ENCODE measurements at places on chromosomes 12 and 14. TPM values are rescaled to one million over a fixed set of nuclear protein-coding genes. Genes with fewer than 3 reads are reported as not detected.

- peak; percentile 39 for DNase-seq
Measured at GRCh38 chr12:110199339-110200123, 75.4 kb downstream of the IFT81 start.

IAPP gene
- total RNA-seq = not detected

RNF212B gene
- total RNA-seq = not detected

DNA sequence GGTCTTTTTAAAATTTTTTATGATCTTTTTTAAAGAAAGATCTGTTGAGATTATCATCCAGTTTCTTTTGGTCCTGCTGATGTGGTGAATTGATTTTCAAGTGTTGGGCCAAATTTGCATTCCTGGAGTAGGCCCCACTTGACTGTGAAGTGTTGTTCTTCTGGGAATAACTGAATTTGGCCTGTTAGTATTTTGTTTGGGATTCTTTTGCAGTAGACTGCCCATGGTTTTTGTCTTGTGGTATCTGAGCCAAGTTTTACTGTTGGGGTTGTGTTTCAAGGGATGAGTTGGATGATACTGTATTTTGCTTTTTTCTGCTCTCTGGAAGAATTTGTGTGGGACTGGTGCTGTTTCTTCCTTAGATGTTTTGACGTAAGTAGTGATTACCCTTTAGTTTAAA is 4.0 kb upstream of the SYCP3 start:
- no peak for DNase-seq

DNA sequence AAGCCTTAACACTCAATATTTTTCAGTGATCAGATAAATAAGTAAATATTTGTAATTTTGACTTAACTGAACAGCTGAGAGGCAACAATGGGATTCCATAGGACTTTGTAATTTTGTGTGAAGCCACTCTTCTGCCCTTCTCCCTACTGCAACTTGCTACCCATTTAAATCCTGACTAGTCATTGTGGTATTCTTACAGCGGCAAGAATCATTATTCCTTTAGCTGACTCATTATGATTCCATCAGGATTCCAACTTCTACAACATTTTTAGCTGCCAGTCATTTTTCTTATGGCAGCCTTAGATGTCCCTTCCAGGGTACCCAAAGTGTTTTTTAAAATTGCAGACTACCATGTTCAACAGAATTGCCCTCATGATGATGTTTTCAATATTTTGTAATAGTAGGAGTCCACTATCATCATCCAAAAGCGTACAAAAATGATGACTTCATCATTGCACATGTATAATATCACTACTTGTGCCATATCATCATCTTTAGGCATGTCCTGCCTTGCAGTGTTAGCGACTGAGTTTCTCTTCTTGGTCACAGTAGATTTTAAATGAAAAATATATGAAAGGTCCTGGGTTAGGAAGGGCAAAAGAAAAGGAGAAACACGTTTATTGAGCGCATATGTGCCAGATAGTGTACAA is 5.1 kb upstream of the MAGOHB start:
- peak; percentile 86 for DNase-seq

GRCh38 chr14:89166633-89167032 is 250.4 kb downstream of the FOXN3 start:
- no peak for DNase-seq

DNA sequence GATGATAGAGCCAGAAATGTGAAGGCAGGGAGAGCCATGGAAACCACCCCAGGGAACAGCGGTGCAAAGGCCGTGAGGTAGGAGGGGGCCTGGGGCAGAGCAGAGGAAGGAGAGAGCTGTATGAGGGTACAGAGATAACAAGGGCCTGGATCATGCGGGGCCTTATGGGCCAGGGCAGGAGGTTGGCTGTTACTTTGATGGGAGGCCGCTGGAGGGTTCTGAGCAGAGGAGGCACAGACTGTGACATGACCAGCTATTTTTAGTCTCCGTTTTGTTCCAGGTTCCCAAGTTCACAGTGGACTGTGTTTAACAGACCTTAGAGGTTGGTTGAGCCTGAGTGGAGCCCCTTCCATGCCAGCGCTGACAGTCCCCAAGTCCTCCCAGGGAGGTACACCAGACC is 118.6 kb downstream of the GCH1 start:
- peak; percentile 39 for DNase-seq

- DNase-seq = no peak
Measured at GRCh38 chr14:21989090-21989489, 315.5 kb upstream of the OR4E1 start.

GRCh38 chr12:114302117-114302516 is 103.8 kb downstream of the TBX5 start:
- no peak for DNase-seq

- peak; percentile 70 for DNase-seq
Measured at GRCh38 chr12:2783936-2784600, 10.7 kb upstream of the FKBP4 start.

GAPDH gene
- 7,261 TPM for total RNA-seq

KRT73 gene
- not detected for total RNA-seq

GRCh38 chr12:129083121-129083840 is 230.0 kb downstream of the GLT1D1 start:
- DNase-seq = no peak

GRCh38 chr12:54053751-54054741 is at the start of gene HOXC4:
TSS of gene HOXC4 (plus strand) at chr12:54053835. CDS start at chr12:54053923, 88 bp downstream.
- peak; percentile 71 for DNase-seq

MMAB gene
- total RNA-seq = 68.1 TPM

DNA sequence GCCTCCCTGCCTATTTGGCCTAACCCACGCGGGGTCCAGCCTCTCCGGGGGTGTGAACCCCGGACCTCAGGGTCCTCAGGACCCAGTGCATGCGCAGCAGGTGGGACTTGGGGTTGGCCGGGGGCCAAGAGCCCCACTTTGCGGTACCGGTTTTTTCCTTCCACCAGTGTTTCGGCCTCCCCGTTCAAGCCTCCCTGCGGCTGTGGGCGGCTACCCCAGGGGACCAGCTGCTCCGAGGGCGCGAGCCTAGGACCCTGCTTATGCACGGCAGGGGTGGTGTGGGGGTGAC is 327.3 kb downstream of the ALG10 start:
- no peak for DNase-seq

DNA sequence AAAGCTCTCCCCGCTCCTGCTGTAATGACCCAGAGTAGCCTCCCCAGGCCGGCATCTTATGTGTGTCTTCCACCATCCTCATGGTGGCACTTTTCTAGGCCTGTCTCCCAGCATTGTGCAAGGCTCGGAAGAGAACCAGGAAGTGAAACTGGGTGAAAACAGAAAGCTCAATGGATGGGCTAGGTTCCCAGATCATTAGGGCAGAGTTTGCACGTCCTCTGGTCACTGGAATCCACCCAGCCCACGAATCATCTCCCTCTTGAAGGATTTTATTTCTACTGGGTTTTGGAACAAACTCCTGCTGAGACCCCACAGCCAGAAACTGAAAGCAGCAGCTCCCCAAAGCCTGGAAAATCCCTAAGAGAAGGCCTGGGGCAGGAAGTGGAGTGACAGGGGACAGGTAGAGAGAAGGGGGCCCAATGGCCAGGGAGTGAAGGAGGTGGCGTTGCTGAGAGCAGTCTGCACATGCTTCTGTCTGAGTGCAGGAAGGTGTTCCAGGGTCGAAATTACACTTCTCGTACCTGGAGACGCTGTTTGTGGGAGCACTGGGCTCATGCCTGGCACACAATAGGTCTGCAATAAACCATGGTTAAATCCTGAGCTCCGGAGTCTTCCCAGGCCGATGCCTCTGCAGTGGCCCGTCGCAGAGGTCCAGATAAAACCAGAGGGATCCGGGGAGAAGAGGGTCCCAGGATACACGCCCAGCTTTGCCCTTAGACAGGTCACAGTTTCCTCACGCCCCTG is 15.6 kb downstream of the ACVRL1 start:
- DNase-seq = peak; percentile 66

BCL11B gene
- total RNA-seq = 0.03 TPM

- DNase-seq = no peak
Measured at GRCh38 chr14:74981833-74982232, 20.9 kb upstream of the EIF2B2 start.

DNA sequence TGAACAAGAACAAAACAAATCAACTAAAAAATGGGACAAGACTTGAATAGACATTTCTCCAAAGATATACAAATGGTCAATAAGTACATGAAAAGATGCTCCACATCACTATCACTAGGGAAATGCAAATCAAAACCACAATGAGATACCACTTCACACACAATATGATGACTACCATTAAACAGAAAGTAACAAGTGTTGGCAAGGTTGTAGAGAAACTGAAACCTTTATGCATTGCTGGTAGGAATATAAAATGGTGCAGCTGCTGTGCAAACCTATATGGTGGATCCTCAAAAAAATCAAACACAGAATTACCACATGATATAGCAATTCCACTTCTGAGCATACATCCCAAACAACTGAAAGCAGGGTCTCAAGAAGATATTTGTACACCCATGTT is 5.2 kb downstream of the SMAGP start:
- no peak for DNase-seq

DNA sequence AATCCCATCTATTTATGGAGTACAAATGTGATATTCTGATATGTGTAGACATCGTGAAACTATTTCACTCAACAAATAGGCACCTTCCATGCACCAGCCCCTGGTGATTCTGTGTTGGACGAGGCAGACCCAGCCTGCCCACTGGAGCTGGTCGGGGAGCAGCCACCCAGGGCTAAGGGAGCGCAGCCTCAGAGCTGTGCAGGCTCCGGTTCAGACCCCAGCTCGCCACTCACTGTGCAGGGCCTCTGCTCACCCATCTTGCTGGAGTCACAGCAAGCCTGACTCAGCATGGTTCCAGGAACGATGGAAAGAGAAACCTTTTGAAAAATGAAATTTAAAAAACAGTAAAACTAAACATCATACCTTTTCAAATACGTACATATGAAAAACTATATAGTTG is 52.3 kb upstream of the BCL11B start:
- DNase-seq = no peak

DNA sequence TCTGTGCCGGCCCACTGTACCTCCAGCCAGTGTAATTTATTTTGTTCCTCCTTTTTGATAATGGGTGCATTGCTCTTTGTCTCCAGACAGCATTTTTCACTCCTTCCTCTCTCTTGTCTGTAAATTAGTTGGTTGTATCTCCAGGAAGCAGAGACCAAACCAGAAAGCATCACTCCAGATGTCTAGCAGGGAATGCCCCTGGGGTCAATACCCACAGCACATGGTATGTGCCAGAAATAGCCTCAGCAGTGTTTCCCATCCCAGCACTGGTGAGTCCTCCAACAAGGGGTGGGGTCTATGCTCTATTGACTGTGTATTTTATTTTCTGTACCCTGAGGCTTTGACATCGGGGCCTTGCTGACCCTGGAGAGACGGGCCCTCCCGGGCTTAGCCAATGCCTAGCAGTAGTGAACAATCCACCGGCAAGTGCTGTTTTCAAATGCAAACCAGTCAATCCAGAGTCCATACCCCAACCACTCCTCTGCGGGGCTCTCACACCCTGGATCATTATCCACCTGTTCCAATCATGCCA is 50.2 kb upstream of the FZD10 start:
- no peak for DNase-seq

- DNase-seq = no peak
Measured at GRCh38 chr14:93705513-93706156, 82.7 kb downstream of the PRIMA1 start.

GRCh38 chr12:120892265-120892664 is 11.9 kb downstream of the SPPL3 start:
- DNase-seq = no peak

- DNase-seq = peak; percentile 22
Measured at GRCh38 chr12:70695361-70696023, 58.3 kb upstream of the PTPRB start.

DNA sequence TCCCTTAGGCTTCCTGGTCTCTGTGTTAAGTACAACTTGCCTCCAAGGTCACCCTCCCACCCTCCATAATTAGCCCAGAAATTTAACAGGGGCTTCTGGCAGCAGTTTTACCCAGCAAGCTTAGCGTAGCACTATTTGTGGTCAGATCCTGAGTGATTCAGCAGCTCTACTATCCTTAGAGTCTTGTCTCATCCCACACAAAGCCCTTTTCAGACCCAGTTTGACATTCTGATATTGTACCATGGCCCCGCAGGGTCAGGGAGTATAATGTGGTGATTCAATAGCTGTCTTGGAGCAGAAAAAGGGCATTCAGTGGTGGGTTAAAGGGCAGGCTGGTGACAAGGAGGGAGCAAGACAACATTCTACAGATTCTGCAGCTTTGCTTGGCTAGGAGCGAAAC is 153.8 kb upstream of the DDHD1 start:
- DNase-seq = peak; percentile 85

MFAP5 gene
- total RNA-seq = 136 TPM

DNA sequence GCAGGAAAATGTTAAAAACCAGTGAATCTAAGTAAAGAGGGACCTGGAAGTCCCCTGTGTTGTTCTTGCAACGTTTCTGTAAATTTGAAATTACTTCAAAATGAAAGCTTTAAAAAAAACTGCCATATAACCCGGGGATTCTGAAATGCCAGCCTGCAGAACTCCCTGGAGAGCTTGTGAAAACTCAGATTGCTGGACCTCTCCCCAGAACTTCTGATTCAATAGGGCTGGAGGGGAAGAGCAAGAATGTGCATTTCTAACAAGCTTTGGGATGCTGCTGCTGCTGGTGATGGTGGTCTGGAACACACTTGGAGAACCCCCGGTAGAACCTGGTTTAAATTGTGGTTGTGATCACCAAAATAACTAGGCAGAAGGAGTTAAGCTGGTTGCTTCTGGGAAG is 300.0 kb upstream of the NOS1 start:
- no peak for DNase-seq

DNA sequence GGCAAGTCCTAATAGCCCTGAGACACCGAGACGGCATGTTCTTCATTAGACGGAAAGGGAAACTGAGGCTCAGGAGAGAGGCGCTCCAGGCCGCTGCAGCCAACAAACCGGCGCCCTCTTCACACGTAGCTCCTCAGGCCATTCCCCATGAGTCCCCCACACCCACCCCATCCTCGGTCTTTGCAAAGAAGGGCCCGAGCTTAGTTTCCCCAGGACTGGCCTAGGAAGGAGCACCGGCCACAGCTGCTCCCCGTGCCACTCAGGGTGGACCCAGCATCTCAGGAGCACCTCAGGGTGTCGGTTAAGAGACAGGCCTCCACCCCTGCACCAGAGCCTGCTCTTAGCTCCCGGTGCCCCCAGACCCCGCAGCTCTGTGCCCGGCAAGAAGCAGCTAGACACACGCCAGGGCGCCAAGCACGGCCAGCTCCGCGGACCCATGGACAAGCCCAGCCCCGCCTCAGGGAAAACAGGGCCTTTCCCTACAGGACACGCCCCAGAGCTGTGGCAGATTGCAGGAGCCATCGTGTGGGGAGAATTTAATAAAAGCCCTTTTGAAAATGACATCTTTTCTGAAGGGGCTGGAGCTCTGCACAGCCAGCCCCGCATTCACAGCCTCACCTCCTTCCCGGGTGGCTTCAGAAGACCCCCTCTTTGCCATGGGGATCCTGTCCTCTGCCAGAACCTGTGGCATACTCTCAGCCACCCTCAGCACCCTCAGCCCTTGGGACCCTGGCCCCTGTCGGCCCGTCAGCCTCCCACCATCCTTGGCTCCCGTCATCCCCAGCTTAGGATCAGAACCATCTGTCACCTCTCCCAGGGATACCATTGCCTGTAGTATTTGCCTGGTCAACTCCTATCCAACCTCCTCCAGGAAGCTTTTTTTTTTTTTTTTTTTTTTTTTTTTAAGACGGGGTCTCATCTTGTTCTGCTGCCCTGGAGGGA is 59.7 kb downstream of the LGMN start:
- no peak for DNase-seq

All from myocyte (in vitro differentiated cells).